T-helper 2 cell (primary cell): ENCODE measurements at places on chromosomes 1 and 21.

GRCh38 chr1:232248276-232248820, 381.6 kb downstream of the SIPA1L2 start:
- DNase-seq: no peak

GRCh38 chr1:34346128-34346527, 169.4 kb downstream of the C1orf94 start:
- no peak for DNase-seq

GRCh38 chr1:113058941-113059706, 13.9 kb upstream of the LRIG2 start:
- no peak for DNase-seq

DNA sequence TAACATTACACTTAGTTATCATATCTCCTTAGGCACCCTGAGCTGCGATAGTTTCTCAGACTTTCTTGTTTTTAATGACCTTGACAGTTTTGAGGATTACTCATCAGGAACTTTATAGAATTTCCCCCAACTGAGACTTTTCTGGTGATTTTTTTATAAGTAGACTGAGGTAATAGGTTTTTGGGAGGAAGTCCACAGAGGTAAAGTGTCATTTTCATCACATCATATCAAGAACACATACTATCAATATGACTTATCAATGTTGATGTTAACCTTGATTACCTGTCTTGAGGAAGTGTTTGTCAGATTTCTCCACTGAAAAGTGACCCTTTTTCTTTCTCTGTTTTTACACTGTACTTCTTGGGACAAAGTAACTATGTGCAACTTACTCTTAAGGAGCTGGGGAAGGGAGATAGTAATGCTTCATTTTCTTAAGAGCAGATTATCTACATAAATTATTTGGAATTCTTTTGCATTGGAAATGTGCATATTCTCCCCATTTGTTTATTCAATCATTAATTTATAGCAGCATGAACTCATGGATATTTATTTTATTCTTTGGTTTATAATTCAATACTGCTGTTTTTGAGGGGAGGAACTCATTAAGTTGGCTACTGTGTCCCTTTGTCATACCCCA, 72.8 kb upstream of the HSD17B7 start:
- no peak for DNase-seq

DNA sequence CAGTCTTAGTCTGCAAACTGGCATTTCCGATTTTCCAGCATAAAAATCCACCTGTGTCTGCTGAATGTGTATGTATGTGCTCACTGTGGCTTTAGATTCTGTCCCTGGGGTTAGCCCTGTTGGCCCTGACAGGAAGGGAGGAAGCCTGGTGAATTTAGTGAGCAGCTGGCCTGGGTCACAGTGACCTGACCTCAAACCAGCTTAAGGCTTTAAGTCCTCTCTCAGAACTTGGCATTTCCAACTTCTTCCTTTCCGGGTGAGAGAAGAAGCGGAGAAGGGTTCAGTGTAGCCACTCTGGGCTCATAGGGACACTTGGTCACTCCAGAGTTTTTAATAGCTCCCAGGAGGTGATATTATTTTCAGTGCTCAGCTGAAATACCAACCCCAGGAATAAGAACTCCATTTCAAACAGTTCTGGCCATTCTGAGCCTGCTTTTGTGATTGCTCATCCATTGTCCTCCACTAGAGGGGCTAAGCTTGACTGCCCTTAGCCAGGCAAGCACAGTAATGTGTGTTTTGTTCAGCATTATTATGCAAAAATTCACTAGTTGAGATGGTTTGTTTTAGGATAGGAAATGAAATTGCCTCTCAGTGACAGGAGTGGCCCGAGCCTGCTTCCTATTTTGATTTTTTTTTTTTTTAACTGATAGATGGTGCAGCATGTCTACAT, 2.5 kb upstream of the OLFML3 start:
- DNase-seq: no peak

DNA sequence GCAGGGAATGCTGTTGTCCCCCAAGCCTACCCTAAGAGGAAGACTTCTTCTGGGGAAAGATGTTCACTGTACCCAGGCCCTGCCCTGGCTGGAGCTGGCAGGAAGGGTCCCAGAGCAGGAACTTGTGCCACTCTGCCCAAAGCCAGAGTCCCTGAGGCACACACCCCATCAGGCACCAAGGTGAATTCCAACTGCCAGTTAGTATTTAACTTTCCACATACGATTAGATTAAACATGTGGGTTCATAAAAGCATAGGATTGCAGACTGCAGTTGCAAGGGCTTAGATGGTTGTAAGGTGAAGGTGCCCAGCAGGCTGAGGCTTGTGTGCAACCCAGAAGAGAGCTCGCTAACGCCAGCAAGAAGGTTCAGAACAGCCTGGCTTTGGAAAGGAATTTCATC, at the start of gene KCNE2:
Gene KCNE2 (plus strand): TSS at position 274 of the 400 bp plus-strand sequence. CDS start 6,473 bp downstream, outside the sequence.
- no peak for DNase-seq

DNA sequence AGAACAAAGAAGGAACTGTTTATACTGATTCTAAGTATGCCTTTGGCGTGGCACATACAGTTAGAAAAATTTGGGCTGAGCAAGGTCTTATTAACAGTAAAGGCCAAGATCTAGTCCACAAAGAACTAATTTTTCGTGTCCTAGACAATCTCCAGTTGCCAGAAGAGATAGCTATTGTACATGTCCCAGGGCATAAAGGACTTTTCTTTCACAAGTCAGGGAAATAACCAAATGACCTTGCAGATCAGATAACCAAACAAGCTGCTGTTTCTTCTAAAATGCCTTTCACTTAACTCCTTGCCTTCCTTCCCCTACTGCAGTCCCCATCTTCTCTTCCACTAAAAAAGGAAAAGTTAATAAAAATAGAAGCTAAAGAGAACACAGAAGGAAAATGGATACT, 4.0 kb downstream of the TEX50 start:
- no peak for DNase-seq

DNA sequence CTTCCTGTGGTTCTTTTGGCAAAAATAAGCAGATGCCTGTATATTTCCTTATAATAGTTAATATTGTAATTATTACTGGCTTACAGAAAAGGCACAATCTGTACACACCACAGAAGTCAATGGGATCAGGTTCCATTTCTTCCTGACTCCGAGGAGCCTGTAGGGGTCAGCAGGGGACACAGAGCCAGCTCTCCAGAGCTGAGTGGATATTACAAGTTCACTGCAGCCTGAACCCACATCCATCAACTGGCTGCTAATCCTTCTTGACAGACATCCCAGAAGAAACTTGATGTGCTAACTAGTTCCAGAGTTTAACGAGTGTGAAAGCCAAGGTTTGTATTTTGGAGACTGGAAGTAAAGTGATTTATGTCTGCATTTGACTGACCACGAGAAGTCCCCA, 203.8 kb downstream of the LMX1A start:
- DNase-seq: no peak

GRCh38 chr1:6352138-6352563, 41.4 kb downstream of the ACOT7 start:
- no peak for DNase-seq

DNA sequence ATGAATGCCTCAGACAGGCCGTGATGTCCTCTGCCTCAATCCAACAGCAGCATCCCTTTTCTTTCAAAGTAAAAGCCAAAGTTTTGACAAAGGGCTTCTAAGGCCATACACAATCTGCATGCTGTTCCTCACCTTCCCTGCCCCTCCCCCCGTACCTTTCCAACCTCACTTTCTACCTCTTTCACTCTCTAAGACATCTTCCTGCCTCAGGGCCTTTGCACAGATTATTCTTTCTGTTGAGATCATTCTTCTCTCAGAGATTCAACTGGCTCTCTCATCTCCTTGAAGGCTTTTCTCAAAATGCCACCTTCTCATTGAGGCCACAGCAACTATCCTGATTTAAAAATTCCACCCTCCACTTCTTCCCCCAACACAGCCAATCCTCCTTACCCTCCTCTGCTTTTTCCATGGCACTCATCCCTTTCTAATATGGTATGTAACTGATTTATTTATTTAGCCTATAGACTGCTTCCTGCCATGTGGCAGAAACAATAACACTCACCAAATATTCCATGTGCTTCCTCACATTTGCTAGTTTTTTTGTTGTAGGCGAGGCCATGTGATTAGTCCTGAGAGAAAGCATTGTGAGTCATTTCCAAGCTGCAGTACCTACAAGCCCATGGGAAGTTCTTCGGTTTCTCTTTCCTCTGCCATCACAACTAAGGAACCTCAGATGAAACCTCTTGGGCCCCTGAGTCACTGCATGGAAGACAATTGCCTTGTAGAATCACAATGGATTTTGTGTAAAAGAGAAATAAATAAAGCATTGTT, 58.7 kb upstream of the GADD45A start:
- DNase-seq: no peak

DNA sequence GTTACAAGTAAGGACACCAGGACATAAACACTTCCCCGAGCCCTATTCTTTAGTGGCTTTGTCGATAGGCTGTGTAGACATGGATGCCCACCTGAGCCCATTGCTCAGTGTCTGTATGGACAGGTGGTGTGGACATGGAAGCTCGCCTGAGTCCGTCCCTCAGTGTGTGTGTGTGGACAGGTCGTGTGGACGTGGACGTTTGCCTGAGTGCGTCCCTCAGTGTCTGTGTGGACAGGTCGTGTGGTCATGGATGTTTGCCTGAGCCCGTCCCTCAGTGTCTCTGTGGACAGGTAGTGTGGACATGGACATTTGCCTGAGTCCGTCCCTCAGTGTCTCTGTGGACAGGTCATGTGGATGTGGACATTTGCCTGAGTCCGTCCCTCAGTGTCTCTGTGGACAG, 38.7 kb upstream of the COL6A2 start:
- no peak for DNase-seq

DNA sequence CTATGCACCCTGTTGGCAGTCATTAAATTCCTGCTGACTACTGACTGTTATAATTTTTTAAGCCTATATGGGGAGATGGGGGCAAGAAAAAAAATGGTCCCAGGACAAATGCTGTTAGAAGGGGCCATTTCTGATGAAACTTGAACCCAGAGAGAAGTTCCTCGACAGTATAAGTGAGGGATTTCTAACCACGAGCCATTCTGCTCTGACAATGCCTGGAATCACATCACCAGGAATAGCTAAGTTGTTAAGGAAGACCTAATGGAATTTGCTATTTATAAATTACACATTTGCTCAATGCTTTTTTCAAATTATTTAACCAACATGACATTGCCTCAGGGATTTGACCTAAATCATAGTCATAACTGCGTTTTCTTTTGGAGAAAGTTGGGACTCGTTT, 55.2 kb downstream of the LHX9 start:
- DNase-seq: no peak

- DNase-seq: no peak
These were observed 12.2 kb downstream of the PSRC1 start for GRCh38 chr1:109270623-109271317.

- DNase-seq: no peak
These were observed 4.2 kb downstream of the TTC39A start for GRCh38 chr1:51325878-51326755.

DNA sequence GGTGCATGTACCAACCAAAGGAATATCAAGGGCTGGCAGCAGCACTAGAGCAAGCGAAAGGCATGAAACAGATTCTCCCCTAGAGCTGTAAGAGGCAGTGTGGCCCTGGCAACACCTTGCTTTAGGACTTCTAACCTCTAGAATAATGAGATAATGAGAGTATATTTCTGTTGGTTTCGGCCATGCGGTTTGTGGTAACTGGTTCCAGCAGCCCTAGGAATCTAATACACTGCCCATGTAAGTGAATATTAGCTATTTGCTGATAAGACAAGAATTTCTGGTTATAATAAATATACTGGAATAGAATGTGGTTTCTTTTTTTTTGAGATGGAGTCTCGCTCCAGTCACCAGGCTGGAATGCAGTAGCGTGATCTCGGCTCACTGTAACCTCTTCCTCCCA, 199.4 kb downstream of the GABPA start:
- DNase-seq: no peak

GRCh38 chr1:95095833-95096217, 21.3 kb upstream of the TLCD4 start:
- no peak for DNase-seq

DNA sequence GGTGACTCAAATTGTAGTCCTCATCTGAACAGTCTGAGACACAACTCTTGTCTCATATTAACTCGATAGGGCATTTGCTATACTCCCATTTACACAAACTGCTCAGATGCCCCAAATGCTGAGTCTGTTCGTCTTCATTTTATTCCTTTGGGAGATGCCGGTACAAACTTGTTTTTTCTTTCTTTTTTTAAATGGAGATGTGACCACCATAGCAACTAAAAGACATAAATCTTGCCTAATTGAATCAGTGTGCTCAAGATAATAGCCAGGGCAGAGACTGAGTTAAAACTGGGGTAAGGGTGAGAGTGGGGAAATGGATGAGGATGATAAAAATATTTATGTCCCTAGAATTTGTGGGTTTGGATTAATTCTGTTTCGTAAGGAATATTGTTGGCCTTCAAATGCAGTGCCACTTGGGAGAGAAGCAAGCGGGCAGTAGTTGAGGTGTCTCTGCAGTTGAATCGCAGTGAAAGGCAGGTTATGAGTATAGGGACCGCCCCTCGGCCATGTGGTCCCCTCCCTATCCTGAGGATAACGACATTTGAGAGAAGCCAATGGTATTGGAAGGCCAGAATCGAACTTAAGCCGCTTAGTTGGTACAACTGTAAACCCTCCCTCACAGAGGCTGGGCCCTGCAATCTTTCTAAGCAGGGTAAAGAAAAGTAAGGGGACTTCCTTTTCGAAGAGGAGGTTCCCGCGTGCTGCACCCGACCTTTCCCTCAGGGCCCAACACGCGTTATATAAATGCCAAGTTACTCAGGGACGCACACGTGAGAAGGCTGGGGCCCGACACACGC, 859 bp upstream of the LRRC8B start:
- DNase-seq: peak; percentile 45

DNA sequence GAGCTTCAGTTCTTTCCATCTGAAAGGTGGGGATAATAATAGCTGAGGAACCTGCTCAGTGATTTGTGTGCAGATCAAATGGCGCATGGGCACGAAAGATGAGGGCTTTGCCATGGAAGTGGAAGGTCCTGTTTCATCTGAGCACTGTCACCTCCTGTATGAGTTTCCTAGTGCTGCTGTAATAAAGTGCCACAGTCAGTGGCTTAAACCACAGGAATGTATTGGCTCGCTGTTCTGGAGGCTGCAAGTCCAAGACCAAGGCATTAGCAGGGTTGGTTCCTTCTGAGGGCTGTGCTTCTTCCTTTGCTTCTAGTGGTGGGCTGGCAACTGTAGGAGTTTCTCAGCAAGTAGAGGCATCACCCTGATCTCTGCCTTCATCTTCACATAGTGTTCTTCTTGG, 51.1 kb upstream of the RBM15 start:
- DNase-seq: no peak

DNA sequence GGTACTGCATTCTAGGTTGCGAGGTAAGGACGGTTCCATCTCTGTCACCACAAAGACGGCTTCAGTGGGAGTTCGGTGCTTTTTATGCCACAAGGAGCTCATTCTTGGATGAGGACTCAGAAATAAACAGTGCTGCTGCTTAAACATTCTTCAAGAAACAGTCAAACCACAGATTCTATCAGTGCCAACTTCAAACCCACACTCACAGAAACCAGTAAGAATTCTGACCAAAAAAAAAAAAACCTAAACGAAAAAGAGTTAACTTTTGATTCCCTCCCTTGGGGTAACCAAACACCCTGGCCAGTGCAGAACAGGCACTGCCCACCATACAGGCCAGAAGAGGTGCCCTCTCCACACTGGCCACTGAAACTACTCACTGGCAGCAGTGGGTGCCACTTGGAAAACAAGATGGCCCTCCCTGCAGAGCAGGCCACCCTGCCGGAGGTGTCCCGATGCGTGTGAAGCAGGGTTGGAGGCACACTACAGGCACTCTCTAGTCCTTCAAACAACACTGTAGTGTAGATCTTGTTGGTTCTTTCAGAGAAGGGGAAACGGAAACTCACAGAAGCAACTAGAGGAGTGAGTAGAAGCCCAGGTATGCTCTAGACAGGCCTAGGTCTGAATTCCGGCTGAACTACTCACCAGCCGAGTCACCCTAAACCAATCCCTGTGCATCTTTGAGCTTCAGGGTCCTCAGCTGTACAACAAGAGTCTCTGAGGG, 87.3 kb upstream of the TLR5 start:
- no peak for DNase-seq
